Activated naive CD8-positive, alpha-beta T cell treated with anti-CD3 and anti-CD28 coated beads for 36 hours (primary cell): ENCODE measurements at places on chromosomes 6 and 20. TPM values are rescaled to one million over a fixed set of nuclear protein-coding genes. Genes with fewer than 3 reads are reported as not detected.

GRCh38 chr6:18360188-18360587 is 27.0 kb upstream of the RNF144B start:
- DNase-seq: no peak

GRCh38 chr20:2304180-2304579 is 8.4 kb downstream of the TGM3 start:
- no peak for DNase-seq

DNA sequence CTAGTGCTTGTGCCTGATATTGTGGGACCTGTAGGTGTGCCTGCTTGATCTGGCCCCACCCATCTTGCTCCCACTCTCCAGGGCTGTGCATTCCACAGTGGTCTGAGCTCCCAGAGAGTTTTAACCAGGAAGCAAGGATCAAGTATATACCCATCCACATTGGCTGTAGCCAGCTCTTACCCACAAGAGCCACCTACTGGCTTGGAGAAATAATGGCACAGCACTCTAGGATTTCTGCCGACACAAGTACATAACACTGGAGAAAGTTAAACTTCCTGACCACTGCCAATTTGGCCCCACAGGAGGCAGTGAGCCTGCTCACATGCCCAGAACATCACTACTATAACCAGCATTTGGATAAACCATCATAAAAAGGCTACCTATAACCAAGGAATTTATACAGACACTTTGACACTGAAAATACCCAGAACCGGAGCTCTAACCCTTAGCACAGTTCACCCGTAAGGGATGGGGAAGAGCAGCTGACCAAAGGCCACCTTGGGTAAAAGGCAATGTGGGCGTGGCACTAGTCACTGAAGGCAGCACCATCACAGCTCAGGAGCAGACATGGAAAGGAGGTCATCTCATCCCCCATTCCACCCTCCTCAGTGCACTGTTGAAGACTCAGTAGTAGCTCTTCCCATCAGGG is 440.4 kb downstream of the BTBD3 start:
- DNase-seq: no peak

LY6G5C gene
- 2.4 TPM for total RNA-seq
